Stimulated activated CD4-positive, alpha-beta T cell treated with anti-CD3 and anti-CD28 coated beads, Interleukin-2, amount 100 ng/mL, for 48 hours (primary cell): ENCODE measurements at places on chromosomes 1 and 21.

DNA sequence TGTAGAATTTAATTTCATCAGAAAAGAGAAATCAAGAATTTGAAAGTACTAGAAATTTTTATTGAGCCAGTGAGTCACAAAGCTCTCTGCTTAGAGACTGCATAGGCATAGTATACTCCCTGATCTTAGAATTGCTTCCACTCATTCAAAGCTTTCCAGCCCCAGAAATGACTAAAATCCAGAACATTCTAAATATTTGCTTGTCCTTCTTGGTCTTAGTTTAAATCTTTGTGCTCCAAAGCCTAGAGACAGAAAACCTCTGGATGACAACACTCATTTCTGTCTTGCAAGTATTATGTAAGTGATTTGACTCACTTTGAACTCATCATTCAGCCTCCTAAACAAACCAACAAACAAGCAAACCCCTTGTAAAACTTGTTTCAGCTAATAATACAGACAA is 74.2 kb downstream of the PTPRC start:
- no peak for DNase-seq

- DNase-seq, result no peak
Observed at GRCh38 chr1:145826030-145826429, 2.0 kb downstream of the POLR3C start.

- DNase-seq, result no peak
Observed at GRCh38 chr1:235954306-235955283, 87.9 kb upstream of the LYST start.

DNA sequence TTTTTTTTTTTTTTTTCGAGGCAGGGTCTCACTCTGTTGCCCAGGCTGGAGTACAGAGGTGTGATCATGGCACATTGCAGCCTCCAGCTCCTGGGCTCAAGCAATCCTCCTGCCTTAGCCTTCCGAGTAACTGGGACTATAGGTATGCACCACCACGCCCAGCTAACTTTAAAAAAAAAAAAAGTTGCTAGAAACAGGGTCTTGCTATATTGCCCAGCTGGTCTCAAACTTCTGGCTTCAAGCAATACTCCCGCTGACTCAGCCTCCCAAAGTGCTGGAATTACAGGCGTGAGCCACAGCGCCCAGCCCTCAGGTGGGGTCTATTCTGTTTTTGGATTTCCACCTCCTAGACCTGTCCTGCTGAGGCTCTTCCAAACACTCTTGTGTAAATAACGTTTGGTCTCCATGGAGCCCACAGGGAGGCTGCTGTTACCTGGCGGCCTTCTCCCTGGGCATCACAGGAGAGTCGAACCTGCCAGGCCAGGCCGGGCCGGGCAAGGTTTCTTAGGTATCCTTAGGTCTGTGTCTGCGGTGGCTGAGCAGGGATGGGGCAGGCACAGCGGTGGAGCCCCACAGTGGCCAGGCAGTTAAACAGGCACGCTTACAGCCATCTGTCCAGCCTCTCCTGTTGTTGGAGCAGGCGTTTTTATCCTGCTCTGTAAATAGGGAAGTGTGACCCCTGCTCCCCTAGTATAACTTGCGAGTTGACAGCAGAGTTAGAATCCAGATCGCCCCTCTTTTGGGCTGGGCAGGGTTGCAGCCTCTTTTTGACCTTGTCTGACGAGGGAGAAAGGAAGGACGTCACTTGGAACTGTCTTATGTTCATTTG is 18.8 kb downstream of the PLEKHM2 start:
- no peak for DNase-seq

DNA sequence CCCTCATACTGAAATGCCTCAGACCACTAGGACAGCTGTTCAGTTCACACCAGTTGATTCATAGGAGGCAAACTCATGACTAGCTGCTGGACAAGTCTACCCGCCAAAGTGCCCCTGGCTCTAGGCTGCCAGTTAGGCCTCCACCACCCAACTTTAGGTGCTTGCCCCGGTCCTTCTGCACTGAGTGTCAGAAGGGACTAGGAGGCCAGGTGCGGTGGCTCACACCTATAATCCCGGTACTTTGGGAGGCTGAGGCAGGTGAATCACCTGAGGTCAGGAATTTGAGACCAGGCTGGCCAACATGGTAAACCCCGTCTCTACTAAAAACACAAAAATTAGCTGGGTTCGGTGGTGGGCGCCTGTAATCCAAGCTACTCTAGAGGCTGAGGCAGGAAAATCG is 18.9 kb downstream of the LY9 start:
- no peak for DNase-seq

GRCh38 chr21:38267991-38268863 is 11.4 kb downstream of the KCNJ15 start:
- DNase-seq, result no peak

DNA sequence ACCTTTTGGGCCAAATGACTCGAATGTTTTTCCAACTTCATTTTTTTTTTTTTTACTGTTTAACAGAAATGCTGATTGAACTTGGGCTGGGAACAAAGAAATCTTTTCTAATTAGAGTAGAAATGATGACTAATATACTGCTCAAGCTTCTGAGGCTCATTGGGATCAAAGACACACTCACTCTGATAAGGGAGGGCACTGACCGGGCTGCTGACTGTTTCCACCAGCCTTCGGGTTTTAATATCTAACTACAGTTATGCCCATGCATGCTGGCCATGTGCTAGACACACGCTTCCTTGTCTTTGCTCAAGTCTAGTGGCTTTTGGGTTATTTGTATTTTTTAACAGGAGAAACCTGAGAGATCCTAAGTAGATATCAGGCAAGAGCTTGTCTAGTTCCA is 16.8 kb downstream of the ZBTB18 start:
- DNase-seq, result no peak

DNA sequence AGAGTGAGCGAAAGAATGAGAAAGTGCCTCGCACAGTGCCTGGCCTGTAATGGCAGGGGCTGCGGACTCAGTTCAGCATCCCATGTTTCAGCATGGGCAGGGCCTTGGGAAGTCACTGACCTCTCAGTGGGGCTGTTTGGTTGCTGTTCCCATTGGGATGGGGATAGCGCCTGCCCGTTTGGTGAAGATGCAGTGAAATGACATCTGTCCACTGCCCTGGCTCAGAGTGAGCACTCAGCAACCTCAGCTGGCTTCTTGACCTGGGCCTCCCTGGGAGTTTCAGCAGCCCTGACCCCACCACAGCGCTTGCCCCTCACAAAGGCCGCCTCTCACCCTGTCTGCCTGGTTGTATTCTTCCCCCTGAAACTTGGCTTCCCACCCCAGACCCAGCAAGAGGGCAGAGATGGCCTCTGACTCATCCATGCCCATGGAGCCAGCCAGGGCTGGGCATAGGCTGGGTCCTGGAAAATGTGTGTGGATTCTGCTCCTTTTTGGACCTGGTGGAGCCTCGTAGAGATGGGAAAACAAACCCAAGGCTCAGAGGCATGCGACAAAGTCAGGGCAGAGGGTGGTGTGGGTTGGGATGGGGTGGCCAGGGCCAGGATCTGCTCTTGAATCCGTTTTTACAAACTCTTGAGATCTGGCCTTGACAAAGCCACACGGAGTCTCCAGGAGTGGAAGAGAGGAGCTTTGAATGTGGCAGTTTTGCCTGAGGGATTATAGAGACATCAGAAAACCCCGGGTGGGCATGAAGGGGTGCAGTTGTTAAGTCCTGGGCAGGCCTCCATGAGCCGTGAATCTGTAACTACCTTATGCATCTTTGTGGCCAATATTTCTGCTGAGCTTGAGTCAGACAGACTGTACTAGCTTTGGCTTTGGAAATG is 1.2 kb downstream of the XKR8 start:
- no peak for DNase-seq

- no peak for DNase-seq
Observed at GRCh38 chr1:18927654-18928272, 25.4 kb upstream of the ALDH4A1 start.

GRCh38 chr1:19577036-19577435 is 67.1 kb upstream of the NBL1 start:
- no peak for DNase-seq

DNA sequence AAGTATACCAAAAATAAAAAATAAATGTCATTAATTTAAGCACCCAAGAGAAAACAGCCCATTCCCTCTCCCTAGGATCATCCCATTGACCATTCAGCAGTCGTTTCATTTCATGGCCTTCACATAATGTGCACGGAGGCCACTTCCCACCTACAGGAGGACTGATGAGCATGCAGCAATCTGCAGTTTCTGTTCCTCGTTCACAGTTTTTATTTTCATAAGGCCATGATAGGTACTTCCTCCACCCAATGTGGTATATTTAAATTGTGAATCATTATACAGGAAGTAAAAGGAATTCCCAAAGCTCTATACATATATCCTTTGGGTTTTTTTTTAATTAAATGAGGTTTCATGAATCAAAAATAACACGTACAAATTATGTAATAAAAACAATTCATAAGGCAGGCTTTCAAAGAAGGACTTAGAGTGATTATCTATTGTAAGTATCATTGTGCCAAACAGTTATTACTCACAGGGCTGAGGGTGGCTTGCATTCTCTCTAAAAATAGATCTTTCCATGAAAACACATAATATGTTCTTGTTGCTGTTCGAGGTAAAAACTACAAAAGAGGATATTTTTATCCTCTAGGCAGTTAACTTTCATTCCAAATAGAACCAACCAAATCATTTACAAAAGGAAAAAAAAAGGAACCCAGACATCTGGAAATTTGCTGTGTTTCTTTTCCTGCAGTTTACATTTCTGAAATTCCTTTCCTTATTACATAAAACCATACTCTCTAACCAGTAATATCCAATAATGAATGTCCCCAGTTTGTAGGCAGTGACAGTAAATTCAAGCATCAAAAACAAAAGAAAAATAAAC is 27.5 kb upstream of the SLC44A3 start:
- DNase-seq, result no peak
